Activated effector memory CD4-positive, alpha-beta T cell treated with anti-CD3 and anti-CD28 coated beads, Interleukin-2, amount 50 U/mL, for 16 hours (primary cell): ENCODE measurements at places on chromosomes 16 and 17.
A peak's percentile ranks its signal among the peaks of the same experiment; 100 is the strongest.

GRCh38 chr16:70418274-70418992 is 20.5 kb downstream of the ST3GAL2 start:
- DNase-seq: no peak

- DNase-seq: no peak
Measured at GRCh38 chr17:9802294-9802693, 10.9 kb upstream of the DHRS7C start.

DNA sequence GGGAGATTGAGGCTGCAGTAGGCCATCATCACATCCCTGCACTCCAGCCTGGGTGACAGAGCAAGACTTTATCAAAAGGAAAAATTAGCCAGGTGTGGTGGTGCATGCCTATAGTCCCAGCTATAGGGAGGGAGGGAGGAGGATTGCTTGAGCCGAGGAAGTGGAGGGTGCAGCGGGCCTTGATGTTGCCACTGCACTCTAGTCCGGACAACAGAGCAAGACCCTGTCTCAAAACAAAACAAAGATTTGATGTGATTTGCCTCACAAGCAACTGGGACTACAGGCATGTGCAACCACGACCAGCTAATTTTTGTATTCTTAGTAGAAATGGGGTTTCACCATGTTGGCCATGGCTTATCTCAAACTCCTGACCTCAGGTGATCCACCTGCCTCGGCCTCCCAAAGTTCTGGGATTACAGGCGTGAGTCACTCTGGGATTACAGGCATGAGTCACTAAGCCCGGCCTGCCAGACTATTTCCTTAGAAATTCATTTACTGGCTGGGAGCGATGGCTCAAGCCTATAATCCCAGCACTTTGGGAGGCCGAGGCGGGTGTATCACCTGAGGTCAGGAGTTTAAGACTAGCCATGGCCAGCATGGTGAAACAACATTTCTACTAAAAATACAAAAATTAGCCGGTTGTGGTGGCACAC is 11.5 kb downstream of the UBE2G1 start:
- DNase-seq: peak; percentile 42

- no peak for DNase-seq
Measured at GRCh38 chr17:82167028-82167427, 45.6 kb downstream of the CCDC57 start.

GRCh38 chr17:38891441-38891840 is 21.6 kb downstream of the LASP1 start:
- DNase-seq: no peak

DNA sequence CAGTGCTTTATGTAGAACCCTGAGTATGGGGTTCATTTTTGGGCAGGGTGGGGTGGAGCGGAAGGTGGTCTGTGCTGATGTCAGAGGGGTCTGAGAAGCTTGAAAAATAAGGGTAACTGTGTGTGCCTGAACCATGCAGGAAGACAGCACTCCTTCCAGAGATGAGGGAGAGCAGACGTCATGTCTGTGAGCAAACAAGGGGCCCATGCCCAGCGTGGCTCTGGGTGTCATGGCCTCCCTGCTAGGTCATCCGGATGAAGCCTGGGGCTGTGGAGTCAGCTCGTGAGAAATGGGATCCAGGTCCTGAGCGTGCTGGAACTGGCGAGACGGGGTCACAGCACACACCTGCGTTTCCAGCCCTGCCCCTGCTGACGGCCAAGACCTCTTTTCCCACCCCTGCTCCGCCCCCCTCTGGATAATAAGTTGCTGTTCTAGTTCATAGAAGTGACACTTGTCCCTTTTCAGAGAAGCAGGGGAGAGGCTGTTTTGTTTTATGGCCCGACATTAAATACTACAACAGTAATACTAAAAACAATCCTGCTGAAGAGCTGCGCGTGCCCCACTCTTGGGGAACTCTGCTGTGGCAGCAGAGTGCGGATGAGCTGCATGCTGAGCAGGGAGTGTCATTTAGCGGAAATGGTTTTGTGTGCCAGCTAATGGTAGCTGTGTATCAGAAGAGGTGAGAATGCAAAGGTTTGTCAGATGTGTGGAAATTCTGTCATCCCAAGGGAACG is 92.6 kb downstream of the RPTOR start:
- no peak for DNase-seq

DNA sequence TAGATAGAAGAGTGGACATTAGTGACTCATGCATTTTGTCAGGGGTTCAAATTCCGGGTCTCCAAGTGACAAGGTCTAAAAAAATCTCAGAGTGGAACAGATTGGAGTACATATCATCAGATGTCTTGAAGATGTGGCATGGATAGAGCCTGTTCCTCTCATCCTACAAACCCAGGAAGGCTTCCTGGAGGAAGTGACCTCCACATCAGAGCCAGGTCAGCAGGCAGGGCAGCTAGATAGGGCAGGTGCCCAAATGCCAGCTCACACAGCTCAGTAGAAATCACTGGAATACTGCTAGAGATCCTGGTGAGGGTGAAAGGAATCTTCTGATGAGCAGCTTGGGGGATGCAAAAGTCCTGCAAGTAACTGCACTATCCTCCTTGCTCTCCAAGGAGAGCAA is 196.6 kb upstream of the SDK2 start:
- DNase-seq: no peak

GRCh38 chr16:10752843-10753523 is 9.3 kb downstream of the NUBP1 start:
- DNase-seq: no peak

DNA sequence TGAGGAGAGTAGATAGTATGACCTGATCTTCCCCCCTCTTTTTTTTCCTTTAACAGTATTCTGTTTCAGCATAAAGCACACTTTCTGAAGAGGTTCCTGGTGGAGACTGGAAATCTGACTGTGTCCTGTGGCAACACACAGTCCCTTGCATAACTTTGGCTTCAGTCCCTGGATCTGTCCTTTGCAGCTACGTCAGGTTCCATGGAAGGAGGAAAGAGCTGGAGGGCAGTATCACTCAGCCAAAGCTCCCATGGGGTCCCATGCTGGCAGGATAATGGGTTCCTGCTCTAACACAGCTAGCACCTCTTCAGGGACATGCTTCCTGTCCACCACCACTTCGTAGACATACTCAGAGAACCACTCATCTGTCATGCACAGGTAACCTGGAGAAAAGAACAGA is 13.3 kb upstream of the SLC6A4 start:
- DNase-seq: no peak

DNA sequence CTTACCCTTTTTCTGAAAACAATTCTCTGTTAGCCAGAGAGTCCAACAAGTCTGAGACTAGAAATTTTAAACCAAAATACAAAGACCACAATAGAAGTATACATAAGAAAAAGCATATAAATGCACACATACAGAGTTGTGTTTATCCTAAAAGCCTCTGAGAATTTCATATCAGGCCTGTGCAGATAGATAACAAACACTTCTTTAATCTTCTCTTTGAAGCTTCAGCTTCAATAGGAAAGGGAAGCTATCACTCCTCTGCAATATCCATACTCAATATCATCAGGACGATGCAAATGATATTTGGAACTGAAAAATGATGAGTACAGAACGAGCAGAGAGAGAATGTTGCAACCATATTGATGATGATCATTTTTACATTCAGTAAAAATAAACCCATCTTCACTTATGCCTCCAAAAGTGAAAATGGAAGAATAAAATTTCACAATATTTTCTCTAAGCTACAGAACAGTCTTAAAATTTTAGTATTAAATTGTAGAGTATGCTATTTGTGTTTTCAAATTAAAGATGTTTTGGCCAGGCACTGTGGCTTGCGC is 61.6 kb downstream of the SKAP1 start:
- no peak for DNase-seq

DNA sequence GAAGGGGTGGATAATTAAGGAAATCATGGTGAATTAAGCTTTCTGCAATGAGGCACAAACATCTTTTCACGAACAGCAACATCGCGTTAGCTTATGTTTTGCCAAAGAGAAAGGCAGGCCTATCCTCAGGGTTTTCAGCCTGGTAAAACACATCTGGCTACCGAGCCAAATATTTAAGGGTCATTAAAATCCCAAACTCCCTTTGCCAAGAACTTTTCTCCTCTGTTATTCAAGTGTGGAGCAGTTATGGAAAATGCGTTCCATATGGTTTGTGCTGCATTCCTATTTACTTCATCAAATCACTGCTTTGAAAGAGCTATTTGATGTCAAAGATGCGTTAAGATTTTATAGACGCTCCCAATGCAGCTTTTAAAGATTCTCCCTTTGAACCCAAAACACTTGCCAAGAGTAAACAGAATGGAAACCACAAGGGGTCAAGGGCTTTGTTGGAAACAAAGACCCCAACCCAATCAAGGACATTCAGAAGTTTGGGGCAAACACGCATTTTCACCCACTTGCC is 308.3 kb upstream of the CDH5 start:
- no peak for DNase-seq

- DNase-seq: no peak
Measured at GRCh38 chr17:53061446-53061845, 761.3 kb upstream of the KIF2B start.

DNA sequence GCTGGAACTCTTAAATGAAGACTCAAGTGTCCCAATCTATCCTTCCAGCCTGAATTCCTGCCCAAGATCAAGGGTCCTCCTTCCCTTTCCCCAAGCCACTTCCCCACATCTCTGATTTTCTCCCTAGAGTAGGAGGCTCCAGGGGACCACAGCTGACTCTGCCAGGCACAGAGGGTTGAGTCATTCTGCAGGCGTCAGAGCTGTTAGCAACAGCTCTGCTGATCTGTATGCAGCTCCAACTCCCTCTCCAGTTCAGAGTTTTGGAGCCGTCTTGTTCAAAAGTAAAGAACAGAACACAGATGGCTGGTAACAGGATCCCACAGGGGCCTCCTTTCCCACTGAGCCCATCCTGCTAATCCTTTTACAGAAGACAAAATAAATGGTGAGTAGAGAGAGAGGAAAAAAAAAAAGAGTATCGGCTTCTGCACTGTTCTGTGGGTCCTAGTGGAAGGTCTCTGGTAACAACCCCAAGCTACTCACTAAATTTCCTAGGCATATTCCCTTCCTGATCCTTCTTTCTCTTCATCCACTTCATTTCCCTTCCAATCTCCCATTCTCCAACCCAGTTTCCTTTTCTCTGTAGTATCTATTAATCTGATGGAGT is 13.4 kb upstream of the TAOK1 start:
- DNase-seq: no peak

DNA sequence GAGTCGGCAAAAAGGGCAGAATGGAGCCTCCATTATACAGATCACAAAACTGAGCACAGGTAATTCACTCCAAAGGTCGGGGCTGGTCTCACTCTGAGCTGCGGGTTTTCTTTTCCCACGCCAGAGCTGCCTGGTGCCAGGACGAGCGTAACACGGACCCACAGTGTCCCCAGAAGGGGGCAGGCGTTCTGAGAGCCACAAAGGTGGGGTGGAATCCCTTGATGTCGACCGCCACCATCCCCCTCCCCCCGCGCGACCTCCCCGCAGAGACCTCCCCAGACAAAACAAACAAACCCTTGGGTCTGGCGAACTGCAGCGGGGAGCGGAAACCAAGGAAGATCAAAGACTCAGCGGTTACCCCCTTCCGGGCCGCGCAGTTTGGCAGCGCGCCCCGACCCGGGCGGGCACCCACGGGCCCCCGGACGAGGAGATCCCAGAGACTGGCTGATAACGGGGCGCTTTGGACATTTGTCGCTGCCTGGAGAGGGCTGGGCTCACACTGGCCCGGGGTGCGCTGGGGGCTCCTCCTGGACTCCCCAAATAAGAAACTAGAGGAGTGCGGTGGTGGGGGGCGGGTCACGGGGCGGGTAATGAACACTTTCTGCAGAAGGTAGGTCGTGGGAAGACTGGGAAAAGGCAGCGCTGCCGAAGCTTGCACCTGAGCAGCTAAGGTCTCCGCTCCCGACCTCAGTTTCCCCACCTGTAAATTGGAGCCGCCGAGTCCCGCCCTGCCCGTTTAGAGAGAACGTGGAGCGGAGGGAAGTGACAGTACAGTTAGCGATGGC is 664 bp upstream of the NKD1 start:
- DNase-seq: peak; percentile 91

DNA sequence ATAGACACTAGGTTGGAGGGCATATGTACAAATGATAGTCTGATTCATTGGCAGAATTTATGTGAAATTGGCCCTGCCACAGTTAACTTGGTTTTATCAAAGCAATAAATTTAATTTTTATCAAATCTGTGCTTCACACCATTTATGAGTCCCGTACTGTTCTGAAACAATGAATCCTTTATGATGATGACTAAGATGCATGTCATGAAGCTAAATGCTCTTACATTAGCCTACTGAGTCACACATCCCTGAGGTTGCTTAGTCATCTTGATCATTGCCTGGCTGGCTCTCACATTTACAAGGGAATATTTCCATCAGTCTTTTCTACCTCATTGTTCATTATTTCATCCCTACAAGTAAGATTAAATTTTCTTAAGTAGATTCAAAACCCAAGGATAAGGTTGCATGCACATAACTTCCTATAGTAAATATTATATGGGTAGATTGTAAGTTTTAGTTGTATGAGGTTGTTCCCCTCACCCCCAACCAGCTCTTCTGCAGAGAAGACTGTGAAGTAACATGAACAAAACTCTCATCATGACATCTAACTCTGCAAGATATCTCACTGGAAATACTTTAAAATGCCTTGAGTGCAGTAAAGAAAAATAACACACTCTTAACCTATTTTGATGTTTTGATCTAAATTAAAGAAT is 170.7 kb downstream of the CYB561 start:
- DNase-seq: no peak

GRCh38 chr16:707062-707538 is 1.5 kb upstream of the FBXL16 start:
- DNase-seq: no peak

GRCh38 chr17:3918372-3919122 is 2.3 kb upstream of the P2RX1 start:
- no peak for DNase-seq

GRCh38 chr17:60390925-60391470 is 935 bp downstream of the USP32 start:
- DNase-seq: peak; percentile 69

DNA sequence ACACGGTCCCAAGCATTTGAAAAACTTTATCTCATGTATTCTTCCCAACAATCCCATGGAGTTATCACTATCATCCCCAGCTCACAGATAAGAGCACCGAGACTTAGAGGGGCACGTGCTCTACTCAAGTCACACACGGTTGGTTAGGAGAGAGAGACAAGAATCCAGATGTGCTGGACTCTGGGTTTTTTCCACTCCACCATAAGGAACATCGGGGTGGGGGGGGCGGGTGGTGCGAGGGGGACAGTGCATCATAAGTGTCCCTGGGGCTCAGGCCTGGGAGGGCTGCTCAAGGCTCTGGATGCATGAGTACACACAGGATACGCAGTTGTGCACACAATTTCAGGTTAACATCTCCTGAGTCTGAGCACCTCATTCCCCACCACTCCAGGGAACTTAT is 7.4 kb downstream of the CDC42EP4 start:
- no peak for DNase-seq

GRCh38 chr17:1153795-1154546 is 25.8 kb downstream of the ABR start:
- no peak for DNase-seq

GRCh38 chr16:80924372-80924978 is 82.2 kb downstream of the CMC2 start:
- DNase-seq: peak; percentile 74

GRCh38 chr16:49127103-49127502 is 154.5 kb downstream of the CBLN1 start:
- no peak for DNase-seq
